ENCODE measurements at places on chromosomes 2 and 18.

DNA sequence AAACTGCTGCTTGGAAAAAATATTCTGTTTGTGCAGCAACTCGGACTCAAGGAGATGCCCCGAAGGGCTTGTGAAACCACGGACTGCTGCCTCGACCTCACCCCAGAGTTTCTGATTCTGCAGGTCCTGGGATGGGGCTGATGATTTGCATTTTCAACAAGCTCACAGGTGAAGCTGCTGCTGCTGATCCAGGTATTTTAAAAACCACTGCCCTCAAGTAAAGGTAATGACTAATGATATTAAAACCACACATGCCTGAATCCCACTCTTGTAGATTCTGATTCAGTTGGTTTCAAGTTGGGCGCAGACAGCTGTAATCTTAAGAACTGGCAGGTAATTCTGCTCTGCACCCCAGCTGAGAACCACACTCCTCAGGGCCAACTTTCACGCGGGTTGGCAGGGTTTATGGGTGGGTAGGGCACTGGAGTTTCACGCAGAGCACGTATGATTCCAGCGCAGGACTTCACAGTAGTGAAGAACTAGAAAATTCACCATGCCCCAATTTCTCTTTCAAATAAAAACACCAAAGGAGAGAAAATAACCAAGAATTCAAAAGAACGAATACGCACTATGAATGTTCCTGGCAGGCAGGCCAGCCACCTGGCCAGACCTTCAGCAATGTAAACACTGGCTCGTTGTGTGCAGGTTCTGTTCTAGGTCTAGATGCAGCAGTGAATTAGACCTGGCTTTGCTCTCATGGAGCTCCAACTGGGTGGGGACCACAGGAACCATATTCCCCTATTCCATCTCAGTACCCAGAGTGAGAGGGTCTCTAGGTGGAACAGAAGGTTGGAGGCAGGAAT lies 74.6 kb upstream of the ZFP36L2 start:
- DNase-seq, result no peak

- DNase-seq, result no peak
Observed at GRCh38 chr2:171365232-171365631, 68.6 kb downstream of the METTL8 start.

DNA sequence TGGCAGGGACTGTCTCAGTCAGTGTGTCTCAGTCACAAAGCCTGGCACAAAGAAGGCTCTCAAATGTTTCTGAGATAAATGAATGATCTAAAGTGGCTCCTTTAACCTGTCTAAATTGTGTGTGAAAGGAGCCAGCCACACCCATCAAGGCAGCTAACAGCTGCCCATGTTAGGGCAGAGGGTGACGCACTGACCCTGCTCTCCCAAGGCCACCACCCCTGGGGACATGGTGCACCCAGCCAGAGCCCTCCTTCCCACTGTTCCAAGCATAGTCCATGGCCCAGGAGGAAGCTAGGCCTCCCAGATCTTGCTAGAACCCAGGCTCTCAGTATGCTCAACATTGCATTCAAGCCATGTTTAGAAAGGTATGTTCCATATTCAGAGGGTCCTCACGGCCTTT lies 100.3 kb downstream of the KLHL29 start:
- DNase-seq, result no peak

DNA sequence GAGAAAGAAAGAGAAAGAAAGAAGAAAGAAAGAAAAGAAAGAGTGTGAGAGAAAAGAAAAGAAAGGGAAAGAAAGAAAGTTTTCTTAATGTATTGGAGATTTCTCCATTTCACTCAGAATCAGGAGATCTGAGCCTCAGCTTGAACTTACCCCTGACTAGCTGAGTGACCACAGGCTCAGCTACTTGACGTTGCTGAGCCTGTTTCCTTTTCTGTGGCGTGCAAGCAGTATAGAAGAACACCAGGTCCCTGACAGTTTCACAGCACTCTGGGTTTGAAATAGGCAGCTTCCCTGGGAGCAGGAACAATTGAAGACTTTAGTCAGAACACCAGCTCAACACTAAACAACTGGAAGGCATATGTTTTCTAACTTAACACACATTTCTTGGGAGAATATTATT lies 44.7 kb downstream of the MARCO start:
- no peak for DNase-seq

GRCh38 chr2:18299423-18300212 lies 260.8 kb downstream of the RDH14 start:
- DNase-seq, result no peak

DNA sequence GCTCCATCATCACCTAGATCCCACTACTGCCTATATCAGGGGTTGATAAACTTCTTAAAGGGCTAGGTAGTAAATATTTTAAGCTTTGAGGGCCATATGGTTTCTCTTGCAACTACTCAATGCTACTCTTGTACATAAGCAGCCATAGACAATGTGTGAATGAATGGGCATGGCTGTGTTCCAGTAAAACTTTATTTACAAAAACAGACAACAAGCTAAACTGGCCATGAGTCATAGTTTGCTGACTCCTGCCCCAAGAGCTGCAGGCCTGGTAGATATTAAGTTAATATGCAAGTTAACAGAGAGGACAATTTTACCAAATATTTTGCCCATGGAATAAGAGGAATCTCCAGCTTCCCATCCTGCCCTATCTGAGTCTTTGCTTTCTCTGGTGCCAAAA lies 29.8 kb upstream of the MYO3B start:
- DNase-seq, result no peak

GRCh38 chr2:231716666-231717280 lies 8.4 kb downstream of the PTMA start:
- no peak for DNase-seq

GRCh38 chr2:60091266-60091665 lies 462.2 kb downstream of the BCL11A start:
- DNase-seq, result no peak

- DNase-seq, result no peak
Observed at GRCh38 chr2:156884216-156884615, 373.3 kb upstream of the GALNT5 start.

DNA sequence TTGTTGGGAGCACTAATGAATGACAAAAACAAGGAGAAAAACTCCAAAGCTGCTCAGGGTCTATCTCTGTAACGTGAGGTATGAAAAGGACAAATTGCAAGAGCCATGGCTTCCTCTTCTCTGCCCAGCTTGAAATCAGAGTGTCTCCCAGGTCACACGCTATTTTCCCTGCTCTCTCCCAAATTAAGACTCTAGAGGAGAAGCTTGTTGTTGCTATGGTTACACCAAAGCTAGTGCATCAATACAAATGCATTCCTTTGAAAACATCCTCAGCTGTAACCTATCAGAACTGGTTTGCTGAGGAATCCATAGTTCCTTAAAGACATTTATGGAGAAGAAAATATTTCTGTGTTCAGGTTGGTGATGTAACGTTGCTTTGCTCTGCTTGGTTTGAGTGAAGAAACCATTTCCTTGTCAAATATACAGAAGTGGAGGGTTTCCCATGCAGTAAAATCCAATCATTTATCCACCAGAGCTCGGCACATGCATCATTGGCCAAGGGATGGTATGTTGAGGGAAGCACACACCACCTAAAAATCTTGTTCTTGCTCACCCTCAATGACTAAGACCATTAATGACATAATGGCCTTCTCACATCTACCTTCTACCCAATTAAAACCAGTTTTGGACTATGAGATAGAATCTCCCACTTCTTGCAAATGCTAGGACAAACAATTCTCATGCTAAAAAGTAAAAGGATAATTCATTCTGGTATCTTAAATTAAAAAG lies 2135.6 kb upstream of the CELF4 start:
- no peak for DNase-seq

- no peak for DNase-seq
Observed at GRCh38 chr2:3128786-3129185, 248.8 kb downstream of the EIPR1 start.

DNA sequence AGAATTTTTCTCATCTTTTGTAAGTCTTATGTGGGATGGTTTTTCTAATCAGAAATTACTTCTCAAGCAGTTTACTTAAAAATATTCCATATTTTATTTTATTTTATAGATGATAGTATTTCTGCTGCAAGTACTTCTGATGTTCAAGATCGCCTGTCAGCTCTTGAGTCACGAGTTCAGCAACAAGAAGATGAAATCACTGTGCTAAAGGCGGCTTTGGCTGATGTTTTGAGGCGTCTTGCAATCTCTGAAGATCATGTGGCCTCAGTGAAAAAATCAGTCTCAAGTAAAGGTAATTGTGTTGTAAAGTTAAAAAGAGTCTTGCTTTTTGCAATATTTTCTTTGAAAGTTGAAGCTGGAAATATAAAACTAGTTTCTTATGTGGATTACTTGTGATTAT lies 76.2 kb downstream of the EML4 start:
- DNase-seq, result no peak

GRCh38 chr18:55317864-55318263 lies 270.1 kb downstream of the TCF4 start:
- DNase-seq, result no peak

- DNase-seq, result no peak
Observed at GRCh38 chr18:29184654-29185053, 1007.7 kb upstream of the CDH2 start.

GRCh38 chr18:26438980-26439379 lies 109.4 kb downstream of the KCTD1 start:
- no peak for DNase-seq

- DNase-seq, result no peak
Observed at GRCh38 chr2:53286345-53286744, 481.3 kb upstream of the CHAC2 start.

DNA sequence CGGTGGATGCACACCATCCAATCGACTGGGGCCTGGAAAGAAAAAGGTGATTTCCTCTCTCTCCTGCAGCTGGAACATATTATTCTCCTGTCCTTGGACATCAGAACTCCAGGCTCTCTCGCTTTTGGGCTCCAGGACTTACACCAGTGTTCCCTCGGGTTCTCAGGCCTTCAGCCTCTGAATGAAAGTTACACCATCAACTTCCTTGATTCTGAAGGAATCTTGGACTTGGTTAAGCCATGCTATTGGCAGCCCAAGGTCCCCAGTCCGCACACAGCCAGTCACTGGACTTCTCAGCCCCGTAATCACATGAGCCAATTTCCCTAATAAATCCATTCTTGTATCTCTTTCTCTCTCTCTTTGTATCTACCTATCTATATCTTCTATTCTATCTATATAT lies 418.9 kb downstream of the IRS1 start:
- DNase-seq, result no peak

GRCh38 chr2:54770211-54770610 lies 46.7 kb downstream of the EML6 start:
- no peak for DNase-seq

DNA sequence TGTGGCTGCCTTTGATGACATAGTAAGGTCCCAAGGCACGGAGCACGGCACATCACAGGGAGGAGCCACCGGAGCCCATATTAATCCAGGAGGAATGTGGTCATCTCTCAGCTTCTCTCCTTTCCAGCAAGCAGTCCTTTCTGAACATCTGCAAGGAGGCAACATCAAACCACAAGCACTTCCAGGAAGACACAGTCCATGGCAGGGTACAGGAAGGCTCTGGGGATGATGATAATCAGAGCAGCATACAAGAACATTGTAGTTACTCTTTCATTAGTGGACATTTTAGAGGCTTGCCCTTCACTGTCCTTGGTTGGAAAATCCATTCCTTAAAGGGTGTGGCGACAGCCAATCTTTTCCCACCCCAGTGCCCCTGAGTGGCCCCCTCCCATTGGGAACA lies 31.1 kb downstream of the YPEL5 start:
- no peak for DNase-seq

DNA sequence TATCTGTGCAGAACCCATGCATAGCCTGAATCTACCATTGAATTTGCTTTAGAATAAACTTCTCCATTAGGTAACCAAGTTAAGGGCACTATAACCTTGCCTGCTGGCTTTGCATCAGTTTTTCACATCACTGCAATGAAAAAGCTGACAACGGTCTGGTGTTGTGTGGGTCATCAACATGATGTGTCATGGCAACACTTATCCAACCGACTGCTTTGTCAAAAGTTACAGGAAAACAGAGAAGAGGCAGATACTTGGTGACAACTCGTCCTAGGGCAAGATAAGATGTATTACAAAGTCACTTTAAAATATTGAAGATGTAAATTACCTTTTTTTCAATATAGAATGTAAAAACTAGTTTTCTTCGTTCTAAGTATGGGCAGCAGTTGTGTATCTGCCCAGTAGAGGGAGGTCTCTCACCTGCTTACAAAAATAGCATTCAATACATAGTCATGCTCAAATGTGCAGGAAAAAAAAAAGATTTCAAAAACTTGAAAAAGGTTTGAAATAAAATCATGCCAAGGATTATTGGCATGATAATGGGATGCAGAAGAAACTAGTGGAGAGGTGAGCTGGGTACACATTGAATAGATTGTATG lies 96.3 kb downstream of the EVA1A start:
- no peak for DNase-seq

DNA sequence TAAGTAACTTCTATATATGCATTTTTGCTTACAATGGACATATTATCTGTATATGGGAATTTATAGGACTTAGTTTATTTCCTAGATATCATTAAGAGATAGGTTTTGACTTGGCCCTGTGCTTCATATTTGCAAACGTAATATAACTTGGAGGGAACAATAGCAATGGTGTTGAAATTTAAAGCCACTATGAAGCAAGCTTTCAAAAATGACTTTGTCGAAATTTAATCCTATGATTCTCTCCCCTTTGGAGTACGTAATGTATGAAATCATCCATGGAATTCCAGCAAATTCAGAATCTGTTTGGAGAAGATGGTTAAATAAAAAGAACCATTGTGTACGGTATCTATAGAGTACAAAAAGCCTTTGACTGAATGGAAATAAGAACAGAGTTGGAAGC lies 486.3 kb downstream of the ARHGAP15 start:
- no peak for DNase-seq

GRCh38 chr2:241940329-241940728 lies 70.8 kb downstream of the RTP5 start:
- no peak for DNase-seq

DNA sequence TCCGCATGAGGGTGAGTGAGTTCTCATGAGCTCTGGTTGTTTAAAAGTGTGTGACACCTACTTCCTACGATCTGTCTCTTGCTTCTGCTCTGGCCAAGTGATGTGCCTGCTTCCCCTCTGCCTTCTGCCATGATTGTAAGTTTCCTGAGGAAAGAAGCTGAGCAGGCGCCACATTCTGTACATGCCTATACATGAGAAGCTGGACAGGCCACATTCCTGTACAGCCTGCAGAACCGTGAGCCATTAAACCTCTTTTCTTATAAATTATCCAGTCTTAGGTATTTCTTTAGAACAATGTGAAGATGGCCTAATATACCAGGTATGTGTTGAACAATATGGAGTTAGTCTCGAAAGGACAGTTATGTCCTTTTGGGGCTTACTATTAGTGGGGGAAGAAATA lies 281.0 kb downstream of the ALK start:
- no peak for DNase-seq

DNA sequence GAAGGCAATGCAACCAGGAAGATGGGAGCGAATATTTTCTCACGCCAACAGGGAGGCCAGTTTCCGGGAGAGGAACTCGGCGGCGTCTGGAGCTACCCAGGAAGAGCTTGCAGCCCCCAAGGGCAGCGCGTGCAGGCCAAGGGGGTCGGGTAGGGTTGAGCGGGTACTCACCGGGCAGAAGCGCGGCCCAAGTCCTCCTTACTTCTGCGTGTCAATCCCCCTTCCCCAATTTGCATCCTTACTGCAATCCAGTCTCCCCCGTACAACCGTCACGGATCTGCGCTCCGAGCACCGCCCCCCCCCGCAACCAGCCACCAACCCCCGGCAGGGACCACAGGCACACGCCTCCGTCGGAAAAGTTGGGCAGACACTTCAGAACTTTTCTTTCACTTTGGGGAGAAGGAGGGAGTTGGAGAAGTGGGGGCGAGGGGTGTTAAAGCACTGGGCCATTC lies 1.3 kb downstream of the ATP8B1 start:
- no peak for DNase-seq

All from stimulated activated CD4-positive, alpha-beta T cell treated with anti-CD3 and anti-CD28 coated beads, TNF-alpha, amount 100 ng/mL, for 48 hours (primary cell).